Inflammatory macrophage treated with lipopolysaccharide for 4 hours (primary cell): ENCODE measurements at places on chromosomes 2 and 18.

GRCh38 chr2:31523871-31524492 lies 56.8 kb downstream of the SRD5A2 start:
- peak; percentile 55 for DNase-seq

DNA sequence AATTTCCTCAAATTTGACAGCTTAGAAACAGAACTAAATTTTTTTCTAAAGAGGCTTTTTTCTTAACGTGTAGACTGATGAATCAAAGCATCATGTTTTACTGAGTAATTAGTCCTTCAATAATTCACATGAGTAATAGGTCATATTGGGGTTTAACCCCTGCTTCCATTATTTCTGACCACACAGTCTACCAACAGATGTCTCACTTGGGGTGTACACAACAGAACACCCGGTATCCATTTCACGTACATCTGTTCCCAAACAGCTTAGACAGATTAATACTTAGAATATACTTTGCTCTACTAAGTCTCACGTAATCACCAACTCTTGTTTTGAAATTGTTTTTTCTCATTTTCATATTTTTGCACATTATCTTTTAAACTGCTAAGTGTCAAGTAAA lies 14.8 kb downstream of the CERKL start:
- DNase-seq = no peak

DNA sequence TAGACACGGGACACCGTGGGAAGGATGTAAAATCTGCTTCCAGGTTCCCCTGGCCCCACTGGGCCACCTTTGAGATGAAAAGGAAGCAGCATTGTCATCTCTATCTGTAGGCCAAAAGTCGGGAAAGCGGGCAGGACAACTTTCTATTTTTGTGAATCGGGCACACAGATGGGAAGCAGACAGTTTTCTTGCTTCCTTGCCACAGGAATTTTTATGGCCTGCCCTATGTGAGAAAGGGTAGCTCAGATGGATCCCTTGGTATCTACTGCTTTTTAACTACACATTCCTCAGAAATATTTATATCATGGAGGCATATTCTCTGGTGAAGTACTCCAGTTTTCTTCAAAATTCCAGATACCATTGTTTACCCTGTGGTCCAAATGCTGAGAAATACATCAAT lies 735.5 kb downstream of the CBLN2 start:
- DNase-seq = no peak

DNA sequence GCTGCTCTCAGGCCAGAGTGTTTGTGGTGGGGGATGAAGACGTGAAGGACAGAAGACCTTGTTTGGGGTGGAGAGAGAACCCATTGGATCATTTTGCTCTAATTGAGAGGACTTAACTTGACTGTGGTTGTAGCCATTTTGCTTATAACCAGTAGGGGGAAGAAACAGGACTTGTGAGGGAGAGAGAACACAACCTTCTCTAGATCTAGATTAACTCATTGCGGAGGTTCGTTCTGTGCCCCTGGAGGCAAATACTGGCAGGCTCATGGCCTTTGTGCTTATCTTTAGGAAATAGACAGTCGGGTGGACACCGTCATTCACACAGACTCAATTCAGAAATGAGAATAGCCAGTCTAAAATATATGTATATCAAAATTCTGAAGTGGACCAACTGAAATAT lies 147.0 kb upstream of the LHCGR start:
- DNase-seq = no peak

DNA sequence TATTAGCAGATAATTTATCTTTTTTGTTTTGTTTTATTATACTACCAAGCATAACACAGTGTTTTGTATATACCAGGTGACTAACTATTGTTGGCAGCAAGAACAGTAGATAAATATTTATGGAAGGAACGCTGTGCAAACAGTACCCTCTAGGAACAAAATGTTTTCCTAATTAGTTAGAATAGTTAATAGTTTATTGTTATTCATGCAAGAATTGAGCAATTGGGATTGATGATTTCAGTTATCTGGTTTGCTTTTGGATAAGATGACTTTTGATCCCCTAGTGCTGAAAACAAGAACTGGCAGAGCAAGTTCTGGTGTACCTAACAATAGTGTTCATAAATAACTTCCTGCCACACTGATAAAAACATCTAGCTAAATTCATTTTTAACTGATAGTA lies 323.3 kb downstream of the TGIF1 start:
- no peak for DNase-seq
